HT-29 (cell line): ENCODE measurements at places on chromosomes 1 and 21.

DNA sequence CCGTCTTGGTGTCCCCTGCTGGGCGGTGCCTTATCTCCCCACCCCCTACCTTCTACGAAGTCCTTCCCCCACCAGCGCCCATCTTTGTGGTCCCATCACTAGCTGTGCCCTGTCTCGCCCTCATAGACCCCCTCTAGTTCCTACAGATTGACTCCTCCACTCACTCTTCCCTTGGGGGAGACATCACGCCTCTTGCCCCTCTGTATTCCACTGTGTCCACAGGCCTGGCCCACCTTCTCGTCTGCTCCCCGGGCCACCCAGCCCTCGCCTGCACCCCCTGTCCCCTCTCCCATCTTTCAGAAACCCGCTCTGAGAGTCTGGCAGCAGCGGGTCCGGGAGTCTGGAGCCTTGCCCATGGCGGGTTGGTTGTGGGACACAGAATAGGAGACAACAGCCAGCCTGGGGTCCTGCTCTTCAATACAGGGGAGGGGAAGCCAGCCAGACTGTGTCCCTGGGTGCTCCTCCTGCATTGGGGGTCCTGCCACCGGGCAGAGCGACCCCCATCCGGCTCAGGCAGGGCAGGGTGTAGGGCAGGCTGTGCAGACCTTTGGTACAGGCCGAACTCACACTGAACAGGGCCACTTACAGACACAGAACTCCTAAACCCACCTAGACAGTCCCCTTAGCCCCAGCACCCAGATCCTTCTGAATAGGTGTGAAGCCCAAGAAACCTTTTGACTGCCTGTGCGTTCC, 1.1 kb downstream of the RNF187 start:
- DNase-seq: no peak

DNA sequence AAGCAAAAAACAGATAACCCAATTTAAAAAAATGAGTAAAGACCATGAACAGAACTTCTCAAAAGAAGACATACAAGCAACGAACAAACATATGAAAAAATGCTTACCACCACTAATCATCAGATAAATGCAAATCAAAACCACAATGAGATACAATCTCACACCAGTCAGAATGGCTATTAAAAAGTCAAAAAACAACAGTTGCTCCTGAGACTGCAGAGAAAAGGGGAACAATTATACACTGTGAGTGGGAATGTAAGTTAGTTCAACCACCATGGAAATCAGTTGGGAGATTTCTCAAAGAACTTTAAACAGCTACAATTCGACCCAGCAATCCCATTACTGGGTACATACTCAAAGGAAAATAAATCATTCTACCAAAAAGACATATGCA, 131.6 kb downstream of the PTGER3 start:
- DNase-seq: no peak

- no peak for DNase-seq
Measured at GRCh38 chr1:92822879-92823278, 9.0 kb upstream of the RPL5 start.

- no peak for DNase-seq
Measured at GRCh38 chr1:218182455-218182854, 102.6 kb upstream of the RRP15 start.

DNA sequence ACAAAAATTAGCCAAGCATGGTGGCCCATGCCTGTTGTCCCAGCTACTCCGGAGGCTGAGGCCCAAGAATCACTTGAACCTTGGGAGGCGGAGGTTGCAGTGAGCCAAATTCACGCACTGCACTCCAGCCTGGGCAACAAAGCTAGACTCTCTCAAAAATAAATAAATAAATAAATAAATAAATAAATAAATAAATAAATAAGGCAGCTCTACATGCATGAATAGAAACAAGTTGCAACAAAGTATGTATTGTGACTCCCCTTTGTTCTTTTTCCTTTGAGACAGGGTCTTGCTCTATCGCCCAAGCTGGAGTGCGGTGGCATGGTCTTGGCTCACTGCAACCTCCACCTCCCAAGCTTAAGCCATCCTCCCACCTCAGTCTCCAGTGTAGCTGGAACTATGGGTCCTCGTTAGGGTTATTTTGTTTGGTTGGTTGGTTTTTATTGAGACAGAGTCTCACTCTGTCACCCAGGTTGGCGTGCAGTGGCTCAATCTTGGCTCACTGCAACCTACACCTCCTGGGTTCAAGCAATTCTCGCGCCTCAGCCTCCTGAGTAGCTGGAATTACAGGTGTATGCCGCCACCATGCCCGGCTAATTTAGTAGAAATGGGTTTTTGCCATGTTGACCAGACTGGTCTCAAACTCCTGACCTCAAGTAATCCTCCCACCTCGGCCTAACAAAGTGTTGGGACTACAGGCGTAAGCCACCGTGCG, 8.0 kb downstream of the USP48 start:
- no peak for DNase-seq

DNA sequence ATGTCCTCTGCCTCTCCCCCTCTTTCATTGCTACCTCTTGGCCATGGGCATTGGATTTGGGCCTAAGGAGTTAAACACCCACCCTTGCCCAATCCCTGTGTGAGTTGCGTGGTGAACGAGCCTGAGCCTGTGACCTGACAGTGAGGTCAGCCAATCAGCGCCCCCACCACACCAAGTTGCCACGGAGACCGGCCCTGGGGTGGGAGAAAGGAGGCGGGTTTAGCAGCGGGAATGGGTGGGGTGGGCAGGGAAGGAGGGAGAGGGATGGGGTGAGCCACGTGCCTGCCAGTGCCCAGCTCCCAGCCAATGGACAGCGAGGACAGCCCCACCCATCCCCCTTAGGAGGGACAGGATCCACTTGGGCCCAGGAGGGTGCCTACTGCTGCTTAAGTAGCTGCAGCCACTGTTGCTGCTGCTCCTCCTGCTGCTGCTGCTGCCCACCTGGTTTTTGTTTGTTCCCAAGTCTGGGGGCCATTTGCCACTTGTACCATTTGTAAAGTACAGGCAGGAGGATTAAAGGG, 9.5 kb downstream of the ZBTB7B start:
- peak; percentile 46 for DNase-seq

GRCh38 chr1:118486199-118486598, 301.2 kb upstream of the SPAG17 start:
- no peak for DNase-seq

DNA sequence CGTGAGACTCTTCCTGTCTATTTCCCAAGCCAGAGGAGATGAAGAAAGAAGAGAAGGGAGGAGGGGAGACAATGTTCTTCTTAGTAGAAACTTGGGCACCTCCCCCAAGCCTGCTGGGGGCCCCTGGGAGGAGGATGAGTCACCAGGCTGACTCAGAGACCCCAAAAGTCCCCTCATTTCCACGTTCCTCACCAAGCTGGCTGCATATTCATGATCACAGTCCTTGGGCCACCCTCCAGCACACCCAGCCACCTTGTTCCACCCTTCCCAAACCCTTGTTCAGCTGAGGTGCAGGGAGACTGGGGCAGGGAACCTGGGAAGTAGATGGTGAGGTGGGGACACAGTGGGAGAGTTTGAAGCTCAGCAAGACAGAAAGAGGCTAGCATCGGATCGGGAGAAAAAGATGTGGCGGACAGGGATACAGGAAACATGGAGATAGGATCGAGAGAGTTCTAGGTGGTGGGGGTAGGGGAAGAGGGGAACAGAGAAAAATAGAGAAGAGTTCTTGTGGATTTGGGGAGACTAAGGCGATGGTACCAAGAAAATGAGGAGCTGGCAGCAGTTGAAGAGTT, 712 bp downstream of the RAB13 start:
- no peak for DNase-seq
